ENCODE measurements at places on chromosomes 11 and 22.

- no peak for DNase-seq
These were observed 46.9 kb downstream of the MSANTD4 start for GRCh38 chr11:105975128-105975527.

DNA sequence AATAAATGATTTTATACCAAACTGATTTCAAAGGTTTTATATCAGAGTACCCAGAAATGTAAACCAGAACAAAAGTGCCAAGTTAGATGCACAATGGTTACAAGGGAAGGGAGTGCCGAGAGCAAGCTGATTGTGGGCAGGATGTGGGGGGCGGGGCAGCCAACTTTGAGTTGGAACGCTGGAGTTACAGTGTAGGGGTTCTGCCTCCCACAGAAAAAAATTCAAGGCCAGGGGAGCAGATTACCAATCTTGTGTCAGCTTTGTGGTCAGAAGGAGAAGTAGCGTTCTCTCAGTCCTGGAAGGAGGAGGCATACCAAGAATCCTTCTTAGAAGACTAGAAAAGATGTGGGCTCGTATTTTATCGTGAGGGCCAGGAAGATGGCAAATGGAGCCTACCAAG, 15.9 kb upstream of the POU2AF2 start:
- no peak for DNase-seq

GRCh38 chr11:42840176-42840829, 471.5 kb upstream of the API5 start:
- no peak for DNase-seq

DNA sequence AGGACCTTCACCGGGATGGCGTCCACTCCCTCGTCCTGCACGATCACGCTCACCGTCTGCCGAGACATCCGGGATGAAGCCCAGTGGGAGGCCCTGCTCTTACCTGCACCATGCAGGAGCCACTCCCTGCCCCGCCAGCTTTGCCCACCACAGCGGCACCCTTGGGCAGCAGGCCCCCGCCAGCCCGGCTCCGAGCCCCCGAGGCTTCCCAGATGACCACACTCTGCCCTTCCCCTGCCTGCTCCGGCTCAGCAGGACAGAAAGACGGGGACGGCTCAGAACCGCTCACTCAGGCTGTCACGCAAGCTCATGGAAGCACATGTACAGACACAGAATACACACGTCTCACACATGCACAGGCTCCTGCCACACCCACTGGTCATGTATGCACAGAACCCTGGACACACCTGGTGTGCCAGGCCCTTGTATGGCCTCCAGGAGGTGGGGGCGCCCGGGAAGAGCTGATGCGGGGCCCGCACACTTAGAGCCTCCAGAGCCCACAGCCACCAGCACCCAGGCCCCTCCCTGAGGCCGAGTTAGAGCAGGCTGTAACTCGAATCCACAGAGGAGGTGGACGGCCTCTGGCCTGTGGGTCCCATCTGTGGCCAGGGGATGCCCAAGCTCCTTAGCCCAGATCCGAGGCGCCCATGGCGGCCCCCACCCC, 8.9 kb upstream of the MAPK11 start:
- DNase-seq, result no peak

DNA sequence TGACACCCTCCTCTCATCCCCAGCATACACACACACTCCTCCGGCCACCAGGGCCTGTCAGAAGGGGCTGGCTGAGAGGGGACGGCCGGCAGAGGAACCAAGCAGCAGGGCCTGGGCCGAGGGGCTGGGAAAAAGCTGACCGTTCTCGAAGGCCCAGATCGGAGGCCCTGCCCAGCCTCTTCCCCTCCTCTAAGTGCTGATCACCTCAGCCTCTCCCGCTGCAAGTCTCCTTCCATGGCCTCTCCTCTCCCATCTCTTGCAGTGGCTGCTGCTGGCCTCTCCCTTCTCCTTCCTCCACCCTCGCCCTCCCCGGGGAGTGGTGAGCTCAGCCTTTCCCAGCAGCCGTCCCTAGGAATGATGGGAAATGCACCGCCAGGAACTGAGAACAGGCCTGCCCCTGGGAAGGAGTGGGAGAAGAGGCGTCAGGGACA, 39.6 kb downstream of the ARRB1 start:
- no peak for DNase-seq

DNA sequence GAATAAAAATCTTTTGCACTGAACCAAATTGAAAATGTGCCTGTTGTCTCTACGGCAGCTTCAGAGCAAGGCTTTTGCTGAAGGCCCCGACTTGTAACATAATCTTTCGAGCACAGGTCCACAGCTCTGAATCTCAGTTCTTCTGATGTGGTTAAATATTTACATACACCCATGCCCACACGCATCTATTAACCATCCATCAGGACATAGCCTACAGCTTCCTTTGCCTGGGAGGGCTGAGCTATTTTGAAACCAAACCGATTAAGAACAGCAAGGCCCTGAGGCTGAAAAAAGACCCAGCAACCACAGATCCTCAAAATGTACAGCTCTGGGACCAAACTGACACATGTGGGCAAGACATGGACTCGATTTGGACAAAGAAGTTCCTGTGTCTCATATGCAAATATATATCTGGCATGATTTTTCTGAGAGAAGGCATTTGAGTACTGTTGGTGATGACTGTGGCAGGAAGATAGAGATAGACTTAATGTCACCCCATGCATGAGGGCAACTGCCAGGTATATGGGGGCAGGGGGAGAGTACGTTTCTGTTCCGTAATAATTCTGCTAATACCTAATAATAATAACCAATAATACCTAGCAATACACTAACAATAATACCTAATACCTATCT, 322.7 kb upstream of the PLET1 start:
- no peak for DNase-seq
